ENCODE measurements at places on chromosomes 6 and 20. TPM values are rescaled to one million over a fixed set of nuclear protein-coding genes. Genes with fewer than 3 reads are reported as not detected.
A peak's percentile ranks its signal among the peaks of the same experiment; 100 is the strongest.

- DNase-seq, result peak; percentile 11
Measured at GRCh38 chr6:140897349-140897748, 1235.4 kb upstream of the GJE1 start.

DNA sequence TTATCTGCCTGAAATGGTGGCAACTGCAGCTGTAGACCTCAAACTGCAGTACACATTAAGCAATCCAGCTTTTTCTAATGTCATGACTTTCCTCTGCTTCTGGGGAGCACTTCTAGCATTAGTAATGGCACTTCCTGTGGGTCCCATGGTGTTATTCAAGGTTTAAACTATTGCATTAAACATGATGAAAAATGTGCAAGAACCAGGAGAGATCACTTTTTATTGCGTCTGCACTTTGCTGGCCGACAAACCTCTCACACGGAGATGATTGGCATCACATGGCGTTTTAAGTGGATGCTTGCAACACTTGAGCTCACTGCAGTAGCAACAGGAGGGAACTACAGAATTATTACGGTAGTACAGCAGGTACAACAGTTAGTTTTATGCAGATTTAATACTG, 148.4 kb downstream of the HIVEP2 start:
- DNase-seq, result no peak

DNA sequence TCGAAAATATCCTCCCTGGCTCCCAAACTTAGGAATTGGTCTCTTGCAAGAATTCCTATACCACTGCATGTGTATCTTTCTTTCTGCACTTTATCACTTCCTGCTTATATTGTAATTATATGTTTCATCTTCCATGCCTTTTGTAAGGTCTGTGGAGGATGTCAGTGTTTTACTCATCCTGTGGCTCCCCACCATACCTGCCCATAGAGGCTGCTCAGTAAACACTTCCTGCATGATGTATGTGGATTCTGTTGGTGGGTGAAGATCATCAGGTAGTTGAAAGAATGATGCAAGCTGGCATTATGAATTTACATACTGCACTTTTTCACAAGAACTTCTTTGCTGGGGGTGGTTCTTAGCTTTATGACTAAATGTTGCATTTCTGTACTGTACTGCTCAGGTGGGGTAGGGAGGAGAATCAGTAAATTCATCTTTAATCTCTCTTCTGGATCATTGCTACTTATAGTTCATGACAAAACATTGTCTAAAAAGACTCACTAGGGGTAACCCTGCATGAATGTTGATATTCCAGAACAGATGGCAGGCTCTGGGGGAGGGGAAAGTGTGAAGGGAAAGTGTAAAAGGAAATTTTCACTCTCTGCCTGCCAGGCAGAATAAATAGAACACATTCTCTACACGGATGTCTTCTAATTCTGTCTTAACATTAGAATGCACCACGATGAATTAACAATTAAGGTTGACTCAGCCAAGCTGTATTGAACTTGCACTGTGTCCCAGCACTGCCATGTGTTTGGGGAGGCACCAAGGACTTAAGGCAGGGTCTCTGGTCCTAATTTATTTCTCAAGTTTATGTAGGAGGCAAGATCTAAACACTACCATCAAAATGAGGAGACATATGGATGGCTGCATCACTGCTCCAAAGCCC, 36.0 kb upstream of the KLHL31 start:
- no peak for DNase-seq

Gene LRRN4
- under 0.01 TPM for total RNA-seq

Gene GRIK2
- total RNA-seq, result under 0.01 TPM

DNA sequence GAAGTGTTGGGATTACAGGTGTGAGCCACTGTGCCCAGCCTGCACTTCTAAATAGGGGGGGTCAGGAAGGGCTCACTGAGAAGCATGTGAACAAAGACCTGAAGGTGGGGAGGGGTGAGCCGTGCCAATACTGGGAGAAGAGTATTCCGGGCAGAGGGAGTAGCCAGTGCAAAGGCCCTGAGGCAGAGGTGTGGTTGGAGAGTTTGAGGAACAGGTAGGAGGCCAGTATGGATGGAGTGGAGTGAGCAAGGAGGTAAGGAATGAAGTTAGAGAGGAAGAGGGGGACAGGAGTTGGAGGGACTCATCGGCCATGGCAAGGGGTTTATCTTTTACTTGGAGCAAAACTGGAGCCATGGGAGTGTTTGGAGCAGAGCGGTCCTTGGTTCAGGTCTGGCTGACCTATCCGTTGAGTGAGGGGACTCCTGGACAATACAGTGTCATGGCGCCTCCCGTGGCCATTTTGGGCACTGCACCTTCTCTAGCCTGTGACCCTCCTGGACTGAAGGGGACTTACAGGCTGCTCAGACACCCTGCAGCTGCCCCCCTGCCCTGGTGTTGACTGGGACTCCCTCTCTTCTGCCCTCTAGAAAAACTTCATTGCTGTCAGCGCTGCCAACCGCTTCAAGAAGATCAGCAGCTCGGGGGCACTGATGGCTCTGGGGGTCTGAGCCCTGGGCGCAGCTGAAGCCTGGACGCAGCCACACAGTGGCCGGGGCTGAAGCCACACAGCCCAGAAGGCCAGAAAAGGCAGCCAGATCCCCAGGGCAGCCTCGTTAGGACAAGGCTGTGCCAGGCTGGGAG, 12.1 kb downstream of the FOXS1 start:
- peak; percentile 66 for DNase-seq

DNA sequence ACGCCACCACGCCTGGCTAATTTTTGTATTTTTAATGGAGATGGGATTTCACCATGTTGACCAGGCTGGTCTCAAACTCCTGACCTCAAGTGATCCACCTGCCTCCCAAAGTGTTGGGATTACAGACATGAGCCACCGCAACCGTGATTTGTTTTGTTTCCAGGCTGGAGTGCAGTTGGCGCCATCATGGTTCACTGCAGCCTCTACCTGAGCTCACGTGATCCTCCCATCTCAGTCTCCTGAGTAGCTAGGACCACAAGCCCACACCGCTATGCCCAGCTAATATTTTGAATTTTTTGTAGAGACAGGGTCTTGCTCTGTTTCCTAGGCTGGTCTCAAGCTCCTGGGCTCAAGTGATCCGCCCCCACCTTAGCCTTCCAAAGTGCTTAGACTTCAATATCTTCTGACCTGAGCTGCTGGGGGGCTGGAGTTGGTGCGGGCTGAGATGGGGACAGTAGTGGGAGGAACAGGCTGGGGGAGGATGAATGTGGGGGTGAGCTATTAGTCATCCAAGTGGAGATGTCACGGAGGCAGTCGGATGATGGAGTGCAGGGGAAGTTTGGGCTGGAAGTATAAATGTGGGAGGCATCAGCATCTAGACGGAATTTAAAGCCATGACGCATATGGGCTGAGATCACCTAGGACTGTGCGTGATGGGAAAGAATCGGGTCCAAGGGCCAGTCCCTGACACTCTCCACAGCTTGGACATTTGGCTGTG, 23.1 kb upstream of the ZMYND8 start:
- DNase-seq, result no peak

DNA sequence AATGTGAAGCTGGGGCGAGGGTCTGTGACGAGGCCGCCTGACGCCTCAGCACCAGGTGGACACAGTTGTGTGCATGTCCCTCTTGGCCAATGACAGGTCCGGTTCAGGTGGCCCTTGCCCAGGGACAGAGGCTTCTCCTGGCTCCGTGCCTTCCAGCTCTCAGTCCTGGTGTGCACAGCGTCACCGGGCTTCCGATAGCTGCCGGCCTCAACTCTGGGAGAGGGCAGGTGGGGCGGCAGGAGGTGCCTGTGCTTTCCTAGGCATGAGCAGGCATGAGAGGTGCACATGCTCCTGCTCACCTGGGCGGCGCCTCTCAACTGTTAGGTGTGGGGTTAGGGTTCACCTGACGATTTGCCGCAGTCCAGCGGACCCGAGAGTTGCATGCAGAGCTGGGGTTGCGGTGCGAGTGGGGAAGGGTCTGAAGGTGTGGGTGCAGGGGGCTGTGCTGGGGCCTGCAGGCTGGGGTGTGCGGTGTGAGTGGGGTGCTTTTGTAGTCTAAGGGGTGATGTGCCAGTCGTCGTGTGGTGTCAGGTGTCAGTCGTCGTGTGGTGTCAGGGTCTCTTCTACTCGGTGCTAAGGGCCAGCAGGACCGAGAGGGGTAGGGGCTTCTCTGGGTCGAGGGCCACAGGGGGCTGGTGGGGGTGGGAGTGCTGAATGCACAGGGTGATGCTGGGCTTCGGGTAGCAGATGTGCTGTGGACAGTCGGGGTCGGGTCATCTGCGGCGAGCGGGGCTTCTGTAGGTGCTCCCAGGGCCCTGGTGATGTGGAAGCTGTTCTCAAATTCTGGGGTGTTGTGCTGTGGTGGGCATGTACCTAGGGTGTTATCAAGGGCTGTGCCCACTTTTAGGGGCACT, 3.8 kb upstream of the SOX18 start:
- no peak for DNase-seq

Gene SULF2
- 1.3 TPM for total RNA-seq

Gene CUTA
- total RNA-seq, result 109 TPM

DNA sequence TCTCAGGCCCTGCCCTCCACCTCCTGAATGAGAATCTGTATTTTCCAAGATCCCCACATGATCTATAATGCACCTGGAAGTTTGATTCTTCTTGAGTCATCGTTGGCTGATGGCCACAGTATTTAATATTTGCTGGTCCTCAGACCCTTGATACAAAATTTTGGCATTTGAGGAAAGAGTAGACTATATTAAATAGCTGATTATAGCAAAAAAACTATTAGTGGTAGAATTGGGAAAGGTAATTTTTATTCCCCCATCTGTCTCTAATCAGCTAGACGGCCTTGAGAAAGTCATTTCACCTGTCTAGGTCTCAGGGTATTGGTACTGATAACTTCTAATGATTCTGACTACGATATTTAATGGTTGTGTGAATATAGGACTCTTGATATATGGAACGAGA, 176.8 kb downstream of the BMP2 start:
- no peak for DNase-seq
